Stimulated activated CD4-positive, alpha-beta T cell treated with anti-CD3 and anti-CD28 coated beads, Interleukin-1b, Interleukin-23, amount 100 ng/mL, for 4 hours (primary cell): ENCODE measurements at places on chromosomes 3 and 15.

DNA sequence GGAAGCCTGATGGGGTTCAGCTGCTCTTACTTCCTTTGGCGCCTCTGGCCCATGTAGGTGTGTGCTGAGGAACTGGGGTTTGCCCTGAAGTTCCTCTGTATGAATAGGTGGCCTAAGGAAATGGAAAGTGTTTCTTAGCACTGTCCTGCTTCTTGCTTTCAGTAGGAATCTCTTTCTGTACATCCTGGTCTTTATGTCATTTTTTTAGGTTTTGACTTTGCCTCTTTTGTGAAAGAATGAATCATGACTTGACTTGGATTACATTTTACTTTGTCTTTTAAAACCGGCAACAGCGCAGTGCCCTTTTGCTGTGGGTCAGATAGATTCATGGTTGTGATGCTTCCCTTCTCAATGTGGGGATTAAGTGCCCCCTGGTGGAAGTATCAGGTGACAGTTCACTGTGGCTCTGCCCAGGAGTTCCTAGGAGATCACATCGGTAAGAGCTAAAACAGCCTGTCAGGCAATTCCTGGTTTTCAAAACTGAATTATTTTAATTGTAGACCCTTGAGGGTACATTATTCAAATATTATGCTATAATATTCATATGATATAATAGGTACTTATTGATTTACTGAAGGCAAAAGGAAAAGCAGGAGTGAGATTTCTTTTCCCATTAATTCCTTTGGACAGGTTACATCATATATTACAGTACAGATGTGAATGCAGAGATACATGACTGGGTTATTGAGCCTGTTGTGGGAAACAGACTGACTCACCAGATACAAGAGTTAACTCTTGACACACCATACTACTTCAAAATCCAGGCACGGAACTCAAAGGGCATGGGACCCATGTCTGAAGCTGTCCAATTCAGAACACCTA is 95.4 kb downstream of the HCN4 start:
- peak; percentile 17 for DNase-seq

GRCh38 chr3:14472471-14473351 is 67.4 kb downstream of the GRIP2 start:
- DNase-seq: no peak

- no peak for DNase-seq
Observed at GRCh38 chr3:454986-455385, 258.4 kb downstream of the CHL1 start.

GRCh38 chr3:52176951-52177700 is 20.8 kb upstream of the ALAS1 start:
- DNase-seq: no peak

DNA sequence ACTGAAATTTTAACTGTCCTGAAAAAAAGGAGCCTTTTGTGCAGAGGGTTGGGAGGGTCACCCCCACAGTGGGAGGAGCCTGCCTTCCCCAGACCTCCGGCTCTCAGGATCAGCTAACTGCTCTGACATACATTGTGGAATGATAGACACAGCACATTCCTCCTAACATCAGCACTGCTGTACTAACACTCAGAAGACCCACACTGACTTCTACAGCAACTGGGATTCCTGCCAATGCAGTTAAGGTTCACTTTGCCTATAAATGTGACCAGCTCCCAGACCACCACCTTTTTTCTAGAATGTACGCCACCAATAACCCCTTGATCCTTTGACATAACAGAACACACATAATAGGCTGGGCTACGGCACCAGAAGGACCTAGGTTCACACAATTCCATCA is 3.2 kb downstream of the CPEB1 start:
- no peak for DNase-seq

- DNase-seq: no peak
Observed at GRCh38 chr3:65776081-65776480, 262.6 kb downstream of the MAGI1 start.

DNA sequence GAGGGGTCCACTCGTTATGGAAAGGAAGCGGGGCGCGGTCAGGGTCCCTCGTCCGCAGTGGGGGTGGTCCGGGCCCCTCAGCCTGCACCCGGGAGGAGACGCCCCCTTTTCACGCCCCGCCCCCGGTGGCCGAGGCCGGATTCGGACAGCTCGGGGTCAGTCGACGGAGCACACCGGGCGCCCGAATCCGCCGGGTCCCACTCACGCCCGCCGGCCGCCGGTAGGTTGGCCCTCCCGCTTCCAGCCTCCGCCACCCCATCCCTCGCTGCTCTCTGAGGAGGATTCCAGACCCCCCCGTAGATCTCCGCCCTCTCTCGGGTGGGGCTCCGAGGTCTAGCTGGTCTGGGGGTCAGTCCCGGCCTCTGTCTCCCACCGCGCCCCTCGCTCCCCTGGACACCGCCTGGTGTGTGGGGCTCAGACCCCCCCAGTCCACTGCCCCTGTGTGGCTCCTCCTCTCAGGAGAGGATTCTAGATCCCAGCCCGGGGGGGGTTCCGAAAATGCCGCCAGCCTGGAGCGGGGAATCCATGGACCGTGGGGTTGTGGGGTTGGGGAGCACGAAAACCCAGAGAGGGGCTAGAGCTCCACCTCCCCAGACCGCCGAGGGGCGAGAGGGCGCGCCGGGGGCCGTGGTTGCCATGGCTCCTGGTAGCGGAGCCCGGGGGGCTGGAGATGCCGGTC is 725 bp downstream of the CHL1 start:
- DNase-seq: no peak

DNA sequence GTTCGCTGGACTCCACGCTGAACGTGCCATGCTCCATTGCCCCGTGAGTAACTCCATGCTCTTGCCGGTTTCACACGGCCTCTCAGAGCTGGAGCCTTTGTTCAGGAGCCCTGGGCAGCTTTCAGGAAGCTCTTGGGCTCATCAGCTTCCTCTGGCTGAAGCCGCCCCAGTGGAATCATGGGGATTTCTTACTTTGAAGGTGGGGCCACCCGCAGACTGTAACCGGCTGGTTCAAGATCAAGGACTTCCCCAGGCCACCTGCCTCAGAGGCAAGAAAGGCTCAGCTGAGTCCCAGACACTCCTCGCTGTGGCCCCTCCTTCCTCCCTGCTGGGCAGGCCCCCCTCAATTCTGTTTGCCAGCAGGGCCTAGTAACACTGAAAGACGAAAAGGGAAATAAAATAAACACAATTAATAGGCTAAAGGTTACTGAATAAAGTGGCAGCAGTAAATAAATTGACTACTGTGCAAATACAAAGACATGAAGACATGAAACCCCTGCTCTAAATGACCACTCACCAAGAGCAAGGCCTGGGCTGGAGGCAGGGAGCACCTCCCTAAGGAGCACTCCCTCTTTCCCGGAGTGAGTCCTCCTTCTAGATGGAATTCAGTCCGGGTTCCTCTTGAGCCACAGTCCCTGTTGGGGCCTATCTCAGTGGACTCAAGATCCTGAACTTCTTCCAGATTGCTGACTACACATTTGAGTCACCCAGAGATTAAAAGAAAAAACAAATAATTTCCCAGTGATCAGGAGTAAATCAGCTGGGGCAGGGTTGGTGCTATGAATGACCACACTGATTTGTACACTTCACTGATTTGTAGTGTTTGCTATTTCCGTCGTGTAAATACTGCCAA is 51.0 kb downstream of the ZDHHC19 start:
- no peak for DNase-seq

GRCh38 chr15:56496635-56497034 is 31.7 kb upstream of the MNS1 start:
- DNase-seq: no peak

- no peak for DNase-seq
Observed at GRCh38 chr15:27743638-27744037, 355.5 kb downstream of the OCA2 start.

- DNase-seq: no peak
Observed at GRCh38 chr15:69064649-69065048, 50.2 kb downstream of the NOX5 start.

- no peak for DNase-seq
Observed at GRCh38 chr15:99409097-99409473, 156.7 kb upstream of the MEF2A start.

- DNase-seq: no peak
Observed at GRCh38 chr3:73999501-73999900, 374.8 kb upstream of the PDZRN3 start.

DNA sequence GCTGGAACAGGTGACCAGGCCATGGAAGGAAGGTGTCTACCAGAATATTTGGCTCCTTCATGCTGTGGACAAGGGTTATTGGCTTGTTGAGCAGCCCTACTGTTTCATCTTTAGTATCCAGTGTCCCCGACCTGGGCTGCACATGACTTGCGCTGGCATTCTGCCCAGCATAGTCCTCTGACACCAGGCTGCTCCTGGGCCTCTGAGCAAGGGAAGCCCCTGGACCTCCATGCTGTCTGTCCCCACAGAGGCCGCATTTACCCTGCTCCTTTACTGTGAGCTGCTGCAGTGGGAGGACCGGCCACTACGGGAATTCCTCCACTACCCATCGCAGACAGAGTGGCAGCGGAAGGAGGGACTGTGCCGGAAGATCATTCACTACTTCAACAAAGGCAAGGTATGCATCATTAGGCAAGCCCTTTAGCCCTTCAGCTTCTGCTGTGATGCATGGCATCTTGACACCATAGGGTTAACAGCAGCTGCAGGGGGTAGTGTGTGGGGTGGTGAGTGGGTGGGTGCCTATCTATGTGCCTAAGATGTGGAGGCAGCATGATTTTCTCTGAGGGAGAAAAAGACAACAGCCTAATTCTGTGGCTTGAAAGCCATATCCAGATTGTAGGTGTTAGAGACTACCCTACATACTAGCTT is 44.0 kb upstream of the MANF start:
- no peak for DNase-seq

DNA sequence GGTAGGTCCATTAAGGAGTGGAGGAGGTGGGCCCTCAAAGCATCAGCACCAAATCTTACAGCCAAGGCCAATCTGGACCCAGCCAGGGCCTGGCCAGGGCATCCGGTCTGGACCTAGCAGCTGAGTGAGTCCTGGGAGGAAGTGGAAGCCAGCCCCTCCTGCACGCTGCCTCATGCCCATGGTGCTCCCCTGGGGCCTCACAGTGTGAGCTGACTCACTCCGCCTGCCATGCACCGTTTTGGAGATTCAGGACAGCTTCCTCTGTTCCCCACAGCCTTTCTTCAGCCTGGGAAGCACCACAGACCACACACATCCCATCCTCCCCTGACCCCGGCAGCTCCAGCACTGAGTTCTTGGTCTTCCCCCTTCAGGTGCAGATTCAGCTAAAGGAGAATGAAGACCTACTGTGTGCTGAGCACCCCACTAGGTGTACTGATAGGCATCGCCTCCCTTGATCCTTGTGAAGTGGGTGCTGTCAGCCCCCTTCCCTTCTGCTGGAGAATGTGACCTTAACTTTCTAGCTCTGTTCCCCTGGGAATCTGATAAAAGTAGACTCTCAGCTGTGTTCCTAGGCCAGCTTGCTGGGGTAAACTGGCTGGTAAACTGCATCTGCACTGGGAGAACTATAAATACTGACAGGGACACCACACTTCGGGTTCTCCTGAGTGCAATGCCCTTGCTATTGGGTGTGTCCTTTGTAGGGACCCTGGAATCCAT is 36.8 kb upstream of the SEC13 start:
- no peak for DNase-seq

- DNase-seq: no peak
Observed at GRCh38 chr3:66486202-66486601, 14.6 kb downstream of the LRIG1 start.
